Endothelial cell of umbilical vein (primary cell): ENCODE measurements at places on chromosomes 12 and 14. TPM values are rescaled to one million over a fixed set of nuclear protein-coding genes. Genes with fewer than 3 reads are reported as not detected.

Gene PLEKHD1
- 0.01 TPM in 1 of 2 replicates, not detected in the other for polyA plus RNA-seq

Gene GZMB
- not detected in 2 replicates for polyA plus RNA-seq

Gene TPPP2
- not detected in 2 replicates for polyA plus RNA-seq

Gene LMO3
- polyA plus RNA-seq: not detected in 2 replicates

Gene TUNAR
- not detected in 2 replicates for polyA plus RNA-seq

Gene CELA1
- not detected in 2 replicates for polyA plus RNA-seq

Gene RERGL
- not detected in 2 replicates for polyA plus RNA-seq

Gene ANKRD33
- 0.80 and 0.92 TPM in 2 replicates for polyA plus RNA-seq

Gene CD69
- 2.9 and 4.4 TPM in 2 replicates for polyA plus RNA-seq

Gene TESPA1
- not detected in 2 replicates for polyA plus RNA-seq

Gene NABP2
- 55.3 and 59.7 TPM in 2 replicates for polyA plus RNA-seq

Gene EML5
- polyA plus RNA-seq: 0.06 TPM in 1 of 2 replicates, not detected in the other

Gene SDS
- polyA plus RNA-seq: not detected in 2 replicates

Gene GALNT9
- 0.06 and 0.14 TPM in 2 replicates for polyA plus RNA-seq

Gene PLEKHG7
- not detected in 2 replicates for polyA plus RNA-seq
